CD4-positive, alpha-beta T cell treated with Interleukin-21 for 1 hour (primary cell): ENCODE measurements at places on chromosomes 5 and 9.

DNA sequence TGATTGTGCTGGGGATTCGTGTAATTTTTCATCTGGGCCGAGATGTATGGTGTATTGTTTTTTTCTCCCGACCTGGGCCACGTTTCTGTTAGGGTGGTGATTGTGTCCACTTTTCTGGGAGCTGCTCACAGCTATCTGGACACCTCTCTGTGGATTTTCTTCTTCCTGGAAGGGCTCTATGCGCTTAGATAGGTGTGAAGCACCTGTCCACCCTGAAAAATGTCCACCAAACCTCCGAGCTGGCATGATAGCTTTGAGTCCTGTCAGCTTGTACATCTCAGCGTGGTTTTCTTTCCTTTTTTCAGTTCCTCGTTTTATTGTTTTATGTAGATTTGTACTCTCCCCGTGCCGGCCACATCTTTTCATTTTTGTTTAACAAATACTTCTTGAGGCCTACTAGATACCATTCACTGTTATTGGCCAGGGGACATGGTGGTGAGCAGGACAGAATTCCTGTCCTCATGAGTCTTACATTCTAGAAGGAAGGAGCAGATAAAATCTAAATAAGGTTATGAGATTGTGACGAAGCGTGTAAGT, 1.1 kb downstream of the UGCG start:
- DNase-seq, result peak; percentile 26

DNA sequence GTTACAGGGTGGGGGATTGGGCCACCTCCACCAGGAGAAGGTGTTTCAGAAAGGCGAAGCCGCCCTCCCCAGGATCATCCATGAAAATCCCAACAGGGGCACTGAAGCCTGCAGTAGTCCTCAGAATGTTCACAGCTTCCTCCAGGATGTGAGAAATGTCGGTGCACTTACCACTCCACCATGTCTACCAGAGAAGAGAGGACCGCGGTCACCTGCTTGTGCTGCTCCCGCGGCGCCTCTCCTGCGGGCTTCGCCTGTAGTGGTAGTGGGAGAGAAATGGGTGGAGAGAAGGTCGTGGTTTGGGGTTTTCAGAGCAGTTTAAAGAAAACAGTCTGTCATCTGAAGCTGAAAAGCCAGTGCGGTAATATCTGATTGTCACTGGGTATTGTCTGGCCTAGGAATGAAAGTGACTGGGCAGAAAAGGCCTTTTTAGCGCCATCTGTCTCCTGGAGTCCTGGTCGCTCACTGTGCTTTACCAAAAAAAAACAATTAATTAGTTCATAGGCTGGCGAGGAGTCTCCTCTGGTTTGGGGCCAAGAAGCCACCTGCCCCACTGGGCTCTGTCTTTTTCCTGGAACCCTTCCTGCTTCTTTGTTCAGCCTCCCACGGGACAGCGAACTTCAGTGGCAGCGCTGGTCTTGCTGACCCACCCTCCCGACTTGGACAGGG, 23.0 kb upstream of the PPP1R26 start:
- DNase-seq, result no peak

DNA sequence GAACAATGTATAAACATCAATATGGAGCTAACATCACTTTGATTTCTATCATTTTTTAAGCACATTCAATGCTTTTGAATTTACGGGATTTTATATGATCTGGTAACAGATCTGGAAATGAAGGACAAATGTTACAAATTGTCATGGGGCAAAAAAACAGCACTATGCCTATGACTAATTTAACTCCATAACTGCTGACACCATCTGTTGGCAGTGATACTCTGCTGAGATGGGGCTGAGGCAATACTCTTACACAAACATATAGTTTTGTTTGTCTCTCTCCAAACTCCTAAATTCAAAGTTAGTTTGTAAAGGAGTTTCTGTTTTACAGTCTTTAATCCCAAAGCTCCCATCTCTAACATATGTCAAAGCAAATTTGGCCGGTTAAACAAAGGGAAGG, 132.5 kb upstream of the FER start:
- no peak for DNase-seq

DNA sequence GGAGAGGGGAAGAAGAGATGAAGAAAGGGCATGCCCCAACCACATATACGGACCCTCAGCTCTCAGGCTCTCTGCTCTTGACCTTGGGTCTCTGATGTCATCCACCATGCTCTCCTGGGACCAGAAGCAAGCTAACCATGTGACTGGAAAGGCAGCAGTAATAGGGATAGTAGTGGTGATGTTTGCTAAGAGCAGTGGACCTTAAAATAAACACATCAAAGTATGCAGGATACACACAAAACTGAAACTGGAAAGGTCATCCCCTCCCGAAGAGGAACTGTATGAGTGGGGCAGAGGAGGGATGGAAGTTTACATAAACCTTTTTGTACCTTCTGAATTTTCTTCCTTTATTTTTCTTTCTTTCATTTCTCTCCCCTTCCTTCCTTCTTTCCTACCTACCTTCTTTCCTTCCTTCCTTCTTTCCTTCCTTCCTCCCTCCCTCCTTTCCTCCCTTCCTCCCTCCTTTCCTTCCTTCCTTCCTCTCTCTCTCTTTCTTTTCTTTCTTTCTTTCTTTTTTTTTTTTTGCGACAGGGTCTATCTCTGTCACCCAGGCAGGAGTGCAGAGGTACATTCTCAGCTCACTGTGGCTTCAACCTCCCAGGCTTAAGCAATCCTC, 8.1 kb upstream of the PTPN3 start:
- no peak for DNase-seq

DNA sequence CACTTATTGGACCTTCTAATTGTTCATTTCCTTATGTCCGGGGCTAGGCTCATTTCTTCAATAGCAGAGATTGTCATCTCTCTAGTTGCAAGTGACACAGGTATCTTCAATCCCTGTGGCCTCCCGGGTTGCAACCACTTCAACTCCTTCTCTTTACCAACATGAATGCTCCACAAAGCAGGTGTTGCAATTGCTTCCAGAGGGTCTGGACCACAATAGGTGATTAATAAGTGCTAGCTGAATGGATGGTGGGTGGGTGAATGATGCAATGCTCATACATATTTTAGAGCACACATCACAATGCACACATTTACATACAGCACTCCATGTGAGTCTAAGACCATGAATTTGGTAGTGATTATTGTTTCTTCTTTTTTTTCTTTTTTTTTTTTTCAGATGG, 2.6 kb downstream of the CEMIP2 start:
- no peak for DNase-seq

DNA sequence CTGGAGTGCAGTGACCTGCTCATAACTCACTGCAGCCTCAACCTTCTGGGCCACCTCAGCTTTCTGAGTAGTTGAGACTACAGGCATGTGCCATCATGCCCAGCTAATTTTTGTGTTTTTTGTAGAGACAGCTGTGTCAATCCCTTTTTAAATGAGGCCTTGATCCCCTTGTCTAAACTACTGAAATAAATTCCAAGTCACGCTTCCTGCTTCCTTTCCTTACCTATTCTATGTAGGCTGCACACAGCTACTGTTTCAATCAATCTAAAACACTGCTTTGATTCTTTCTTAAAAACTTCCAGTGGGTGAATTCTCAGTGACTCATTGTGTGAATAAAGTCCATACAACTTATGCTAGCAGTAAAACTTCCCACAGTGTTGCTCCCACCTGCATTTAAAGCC, 2.9 kb upstream of the C7 start:
- DNase-seq, result no peak

DNA sequence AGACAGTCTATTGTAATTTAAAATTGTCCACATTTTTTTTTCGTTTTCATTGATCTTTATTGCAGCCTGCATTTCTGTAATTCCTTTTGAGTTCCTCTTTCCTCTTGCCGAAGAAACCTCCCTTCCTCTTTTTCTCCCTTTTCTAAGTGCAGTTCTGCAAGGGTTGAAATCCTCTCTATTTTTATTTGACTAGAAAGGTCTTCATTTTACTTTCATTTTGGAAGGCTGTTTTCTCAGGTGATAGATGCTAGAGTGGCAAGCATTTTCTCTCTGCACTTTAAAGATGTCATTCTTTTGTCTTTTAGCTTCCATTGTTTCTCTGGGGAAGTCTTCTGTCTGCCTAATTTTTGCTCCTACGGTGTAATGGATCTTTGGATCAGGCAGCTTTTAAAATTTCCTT, 248.5 kb downstream of the SMARCA2 start:
- no peak for DNase-seq
